ENCODE measurements at places on chromosomes 7 and 10.

- no peak for DNase-seq
Observed at GRCh38 chr10:114220281-114220680, 18.8 kb upstream of the VWA2 start.

DNA sequence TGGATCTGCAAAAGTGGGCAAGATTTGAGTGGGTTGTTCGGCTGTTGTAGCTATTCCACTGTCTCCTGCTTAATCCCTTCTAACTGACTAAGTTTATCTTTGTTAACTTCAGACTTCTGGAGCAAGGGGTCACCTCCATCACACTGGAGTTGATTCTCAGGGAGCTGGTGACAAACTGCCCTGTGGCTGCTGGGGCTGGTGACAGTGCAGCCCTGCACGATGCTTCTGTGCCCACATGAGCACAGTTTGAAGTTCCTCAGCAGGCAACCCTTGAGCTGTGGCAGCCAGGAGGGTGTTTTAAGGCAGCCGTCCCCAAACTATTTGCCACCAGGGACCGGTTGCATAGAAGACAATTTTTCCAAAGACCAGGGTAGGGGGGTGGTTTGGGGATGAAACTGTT is 40.5 kb downstream of the ADRB1 start:
- DNase-seq, result no peak

DNA sequence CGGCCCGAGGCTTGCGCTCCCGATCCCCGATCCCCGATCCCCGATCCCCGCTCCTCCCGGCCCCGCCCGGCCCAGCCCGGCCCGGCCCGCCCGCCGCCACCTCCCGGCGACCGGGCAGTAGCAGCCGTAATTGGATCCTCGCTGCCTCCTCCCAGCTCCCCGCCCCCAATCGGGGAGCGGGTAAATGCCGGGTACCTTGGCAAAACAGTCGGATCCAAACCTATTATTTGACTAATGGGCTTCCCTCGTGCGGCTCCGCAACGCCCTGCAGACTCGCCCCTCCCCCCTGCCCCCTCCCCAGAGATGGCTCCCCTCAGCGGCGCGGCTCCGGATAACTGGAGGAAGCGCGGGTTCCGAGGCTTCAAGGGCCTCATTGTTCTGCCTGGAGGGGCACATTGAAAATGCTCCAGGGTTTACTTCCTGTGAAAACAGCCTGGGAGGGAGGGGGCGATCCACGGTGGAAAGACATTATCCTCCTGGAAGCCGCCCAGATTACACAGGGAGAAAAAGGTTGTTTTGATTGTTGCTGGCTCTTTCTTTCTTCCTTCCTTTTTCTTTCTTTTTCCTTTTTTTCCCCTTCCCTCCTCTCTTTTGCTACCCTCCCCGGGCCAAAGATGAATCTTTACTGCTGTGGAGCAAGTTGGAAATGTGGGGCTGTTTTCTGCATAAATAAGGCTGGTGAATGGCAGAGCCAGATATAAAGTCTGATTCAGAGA is 94.7 kb upstream of the ZMIZ1 start:
- peak; percentile 89 for DNase-seq

DNA sequence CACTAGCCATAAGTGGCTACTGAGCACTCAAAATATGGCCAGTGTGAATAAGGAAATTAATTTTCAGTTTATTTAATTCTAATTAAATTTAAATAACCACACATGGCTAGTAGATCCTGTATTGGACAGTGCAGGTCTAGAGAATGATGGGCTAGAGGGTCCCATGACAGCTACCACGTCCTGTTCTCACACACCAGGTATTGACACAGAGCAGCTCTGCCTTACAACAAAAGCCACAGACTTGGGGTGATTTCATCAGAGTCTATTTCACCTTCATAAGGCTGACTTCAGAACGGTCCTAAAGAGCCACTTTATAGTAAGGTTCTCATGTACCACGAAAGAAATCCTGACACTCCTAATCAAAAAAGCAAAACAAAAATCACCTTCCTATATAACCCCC is 111.3 kb downstream of the UBE2H start:
- DNase-seq, result no peak

GRCh38 chr10:36492590-36493515 is 632.5 kb upstream of the ANKRD30A start:
- DNase-seq, result no peak

DNA sequence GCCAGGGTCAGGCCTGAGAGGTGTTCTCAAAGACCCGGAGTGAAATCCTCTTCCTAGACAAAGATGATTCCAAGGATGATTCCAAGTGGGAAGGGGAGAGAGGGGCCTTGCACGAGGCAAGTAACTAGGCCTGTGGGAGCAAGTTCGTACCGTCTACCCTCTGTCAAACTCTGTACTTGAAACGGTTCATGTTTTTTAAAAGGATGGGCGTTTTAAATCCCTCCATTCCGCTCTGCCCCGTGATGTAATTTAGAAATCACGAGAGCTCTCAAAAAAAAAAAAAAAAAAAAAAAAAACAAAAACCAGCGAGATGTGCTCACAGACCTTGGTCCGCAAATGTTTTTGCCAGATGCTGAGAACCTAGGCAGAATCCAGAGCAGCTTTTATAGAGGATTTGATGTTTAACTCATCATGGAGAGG is 114.7 kb upstream of the CARD11 start:
- no peak for DNase-seq

- DNase-seq, result no peak
Observed at GRCh38 chr7:100943693-100944092, 5.6 kb upstream of the MUC3A start.

- DNase-seq, result no peak
Observed at GRCh38 chr7:7517754-7518153, 17.9 kb downstream of the COL28A1 start.

GRCh38 chr7:98354511-98355249 is 46.2 kb downstream of the BAIAP2L1 start:
- DNase-seq, result no peak

DNA sequence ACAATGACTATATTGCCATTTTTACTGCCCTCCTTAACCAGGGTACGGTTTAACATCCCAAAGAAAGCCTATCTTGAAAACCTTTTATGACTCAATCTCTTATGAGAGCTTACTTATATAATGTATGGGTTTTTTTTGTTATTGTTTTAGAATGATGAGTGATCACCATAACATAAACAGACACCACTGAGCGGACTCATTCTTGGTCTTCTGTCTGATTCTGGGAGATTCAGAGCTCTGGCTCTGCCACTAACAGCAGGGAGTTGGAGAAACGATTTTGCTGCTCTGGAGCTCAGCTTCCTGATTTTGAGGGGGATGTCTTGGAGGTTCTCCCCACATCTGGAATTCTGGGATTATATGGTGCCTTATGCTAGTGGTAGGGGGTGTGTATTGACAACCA is 244.1 kb downstream of the FRMD4A start:
- DNase-seq, result no peak

- DNase-seq, result no peak
Observed at GRCh38 chr7:87341441-87341840, 4.0 kb upstream of the CROT start.

- no peak for DNase-seq
Observed at GRCh38 chr10:93993414-93993781, 333 bp upstream of the PLCE1 start.

- DNase-seq, result peak; percentile 17
Observed at GRCh38 chr10:91162050-91162494, 58.4 kb upstream of the PCGF5 start.

DNA sequence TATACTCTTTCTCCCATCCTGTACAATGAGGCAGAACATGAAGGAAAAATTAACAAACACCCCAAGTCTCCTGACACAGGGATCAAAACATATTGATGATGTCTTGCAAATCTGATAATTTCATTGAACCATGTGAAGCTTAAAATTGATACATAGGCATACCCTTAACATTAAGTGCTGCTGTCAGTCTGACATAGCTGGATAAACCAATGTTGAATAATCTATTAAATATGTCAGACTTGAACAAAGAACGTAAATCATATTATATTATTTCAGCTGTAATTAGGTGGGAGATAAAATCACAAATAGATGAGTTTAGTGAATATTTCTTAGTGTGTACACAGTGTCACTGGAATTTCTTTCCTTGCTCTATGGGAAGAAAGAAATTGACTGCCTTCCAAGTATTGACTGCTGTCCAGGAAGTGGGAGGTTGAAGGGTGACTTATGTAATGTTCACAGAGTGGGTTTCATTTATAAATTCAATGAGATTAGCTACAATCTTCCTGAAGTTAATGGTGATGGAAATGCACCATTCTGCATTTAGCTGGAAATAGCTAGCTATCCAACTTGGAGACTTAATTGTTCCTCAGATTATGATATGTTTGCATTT is 170.8 kb downstream of the AUTS2 start:
- no peak for DNase-seq

DNA sequence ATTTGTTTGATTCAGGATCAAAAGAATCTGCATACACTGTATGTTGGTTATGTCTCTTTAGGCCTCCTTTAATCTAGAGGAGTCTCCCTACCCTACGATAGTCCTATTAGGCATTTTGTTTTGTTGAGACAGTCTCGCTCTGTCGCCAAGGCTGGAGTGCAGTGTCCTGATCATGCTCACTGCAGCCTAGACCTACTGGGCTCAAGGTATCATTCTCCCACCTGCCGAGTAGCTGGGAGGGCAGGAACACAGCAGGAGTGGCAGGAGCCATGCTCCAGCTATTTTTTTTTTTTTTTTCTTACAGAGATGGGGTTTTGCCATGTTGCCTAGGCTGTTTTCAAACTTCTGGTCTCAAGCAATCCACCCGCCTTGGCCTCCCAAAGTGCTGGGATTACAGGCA is 123.0 kb upstream of the DKK1 start:
- DNase-seq, result no peak

DNA sequence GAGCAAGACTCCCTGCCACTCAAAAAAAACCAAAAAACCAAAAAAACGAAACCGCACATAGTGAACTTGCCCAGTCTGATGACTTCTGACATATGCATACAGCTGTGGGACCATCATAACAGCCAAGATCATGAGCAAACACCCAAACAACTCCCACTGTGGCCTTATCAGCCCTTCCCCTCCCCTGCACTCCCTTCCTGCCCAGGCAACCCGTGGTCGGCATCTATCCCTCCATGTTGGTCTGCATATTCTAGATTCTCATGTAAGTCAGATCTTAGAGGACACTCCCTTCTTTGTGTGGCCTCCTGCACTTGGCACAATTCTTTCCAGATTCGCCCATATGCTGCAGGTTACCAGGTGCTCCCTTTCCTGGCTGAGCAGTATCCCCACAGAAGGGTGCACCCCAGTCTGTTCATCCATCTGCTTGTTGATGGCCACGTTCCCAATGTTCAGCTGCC is 72.8 kb downstream of the GNA12 start:
- DNase-seq, result no peak

GRCh38 chr7:149559711-149560110 is 62.1 kb upstream of the ZNF746 start:
- no peak for DNase-seq

GRCh38 chr7:100221231-100221718 is 1.5 kb downstream of the PVRIG start:
- no peak for DNase-seq

- DNase-seq, result no peak
Observed at GRCh38 chr7:111485701-111486380, 76.5 kb downstream of the IMMP2L start.

DNA sequence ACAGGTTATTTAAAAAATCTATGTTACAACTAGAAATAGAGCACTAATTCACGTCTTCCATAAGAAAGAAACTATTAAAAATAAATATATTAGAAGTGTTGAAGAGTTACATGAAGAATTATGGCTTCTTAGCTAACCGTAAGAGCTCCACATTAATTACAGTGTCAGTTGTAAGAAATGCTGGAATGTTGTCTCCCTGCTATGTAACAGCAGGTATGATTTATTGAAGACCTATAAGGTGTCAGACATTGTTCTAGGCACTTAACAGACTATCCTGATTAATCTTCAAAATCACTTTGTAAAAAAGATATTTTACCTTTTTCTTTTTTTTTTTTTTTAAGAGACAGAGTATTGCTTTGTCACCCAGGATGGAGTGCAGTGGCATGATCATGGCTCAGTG is 75.8 kb upstream of the NEBL start:
- no peak for DNase-seq

- DNase-seq, result no peak
Observed at GRCh38 chr10:2839081-2839725, 228.1 kb upstream of the PFKP start.

DNA sequence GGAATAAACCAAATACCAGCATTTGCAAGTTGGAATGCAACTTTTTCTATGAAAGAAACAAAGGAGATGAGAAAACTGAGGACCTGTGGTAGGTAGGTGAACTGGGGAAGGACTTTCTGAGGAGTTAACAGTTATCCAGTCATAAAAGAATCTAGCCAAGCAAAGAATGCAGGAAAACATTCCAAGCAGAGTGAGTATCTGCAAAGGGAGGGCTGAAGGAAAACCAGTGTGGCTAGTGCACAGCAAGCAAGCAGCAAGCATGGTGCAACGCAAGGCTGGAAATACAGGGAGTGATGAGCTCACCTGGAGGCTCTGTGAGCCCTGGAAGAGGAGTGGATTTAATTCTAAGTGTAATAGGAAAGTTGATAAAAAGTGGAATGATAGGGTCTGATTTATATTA is 44.0 kb downstream of the RTKN2 start:
- no peak for DNase-seq

GRCh38 chr7:3039787-3040186 is 3.9 kb downstream of the CARD11 start:
- DNase-seq, result no peak

- no peak for DNase-seq
Observed at GRCh38 chr7:114048386-114049235, 129.8 kb upstream of the PPP1R3A start.

DNA sequence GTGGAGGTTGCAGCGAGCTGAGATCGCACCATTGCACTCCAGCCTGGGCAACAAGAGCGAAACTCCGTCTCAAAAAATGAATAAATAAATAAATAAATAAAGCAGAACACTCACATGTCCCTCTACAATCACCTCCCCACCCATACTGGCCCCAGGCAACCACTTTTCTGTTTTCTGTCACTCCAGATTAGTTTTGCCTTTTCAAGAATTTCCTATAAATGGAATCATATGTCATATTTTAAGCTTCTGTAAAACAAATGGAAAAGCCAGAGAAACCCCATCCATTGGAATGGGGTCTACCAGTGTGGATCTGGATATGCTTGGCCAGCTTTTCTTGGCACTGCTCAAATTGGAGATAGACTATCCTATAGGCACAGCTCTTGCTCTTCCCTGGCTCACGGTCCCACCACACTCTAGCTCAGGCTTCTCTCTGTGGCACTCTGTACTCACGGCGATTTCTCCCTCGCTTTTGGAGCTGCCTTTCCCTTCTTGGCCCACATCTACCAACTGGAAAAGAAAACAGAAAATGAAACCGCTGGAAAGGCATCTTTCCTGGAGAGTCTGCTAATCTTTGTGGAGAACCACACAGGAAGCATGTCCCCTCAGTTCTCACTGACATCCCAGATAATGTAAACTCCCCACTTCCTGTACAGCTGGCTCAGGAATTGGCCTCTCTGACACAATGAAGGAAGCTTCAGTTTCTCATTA is 210.1 kb downstream of the JCAD start:
- no peak for DNase-seq

GRCh38 chr7:133354546-133355324 is 101.9 kb downstream of the EXOC4 start:
- DNase-seq, result no peak

GRCh38 chr7:40641701-40642100 is 506.9 kb downstream of the SUGCT start:
- no peak for DNase-seq
